ENCODE measurements at places on chromosomes 4 and X. TPM values are rescaled to one million over a fixed set of nuclear protein-coding genes. Genes with fewer than 3 reads are reported as not detected.

ZC4H2 gene
- total RNA-seq: 48.3 TPM

TMSB15A gene
- total RNA-seq: 3.8 TPM

MAPK10 gene
- 13.4 TPM for total RNA-seq

FRMD7 gene
- not detected for total RNA-seq

STBD1 gene
- 21.8 TPM for total RNA-seq

CDS1 gene
- total RNA-seq: 2.2 TPM

MAGEA2 gene
- 0.14 TPM for total RNA-seq

CT45A5 gene
- not detected for total RNA-seq

MXRA5 gene
- total RNA-seq: 0.09 TPM

BST1 gene
- total RNA-seq: 0.60 TPM

F11 gene
- not detected for total RNA-seq

NUDT10 gene
- 7.6 TPM for total RNA-seq

SLITRK4 gene
- total RNA-seq: 5.7 TPM

NEUROG2 gene
- total RNA-seq: 0.24 TPM

TMPRSS11D gene
- total RNA-seq: not detected

DUSP9 gene
- total RNA-seq: 8.7 TPM

PAGE2 gene
- not detected for total RNA-seq

MAGEA1 gene
- not detected for total RNA-seq

ITM2A gene
- total RNA-seq: 14.7 TPM

BEND2 gene
- not detected for total RNA-seq

DACH2 gene
- total RNA-seq: 0.32 TPM

TRAM1L1 gene
- total RNA-seq: 3.2 TPM

PABPC5 gene
- 10.3 TPM for total RNA-seq

RASGEF1B gene
- 3.0 TPM for total RNA-seq

NUP62CL gene
- 9.1 TPM for total RNA-seq

WDR17 gene
- total RNA-seq: 0.95 TPM

PFKFB1 gene
- total RNA-seq: 0.99 TPM

TLL1 gene
- 0.04 TPM for total RNA-seq

ZFP92 gene
- 0.09 TPM for total RNA-seq

CT45A1 gene
- not detected for total RNA-seq

F8A2 gene
- not detected for total RNA-seq

DMRTC1B gene
- total RNA-seq: 0.74 TPM

DOK7 gene
- total RNA-seq: 18.0 TPM

EGFL6 gene
- not detected for total RNA-seq

SFRP2 gene
- total RNA-seq: 0.30 TPM

MGARP gene
- 3.0 TPM for total RNA-seq

SPIN3 gene
- 15.4 TPM for total RNA-seq

TLR3 gene
- total RNA-seq: 0.21 TPM

SPANXD gene
- not detected for total RNA-seq

HEPH gene
- total RNA-seq: 137 TPM

Measured in cardiac muscle cell (in vitro differentiated cells and primary cell).